NCI-H526 treated with DMSO at 0.1 percent for 48 hours (cell line): ENCODE measurements at places on chromosomes 12 and 14.

- DNase-seq = peak; percentile 76
Observed at GRCh38 chr12:48956279-48957140, 777 bp downstream of the ARF3 start.

- no peak for DNase-seq
Observed at GRCh38 chr12:53929527-53929926, 9.1 kb upstream of the HOXC13 start.

- DNase-seq = no peak
Observed at GRCh38 chr14:102079700-102079979, 7.2 kb downstream of the HSP90AA1 start.

- no peak for DNase-seq
Observed at GRCh38 chr12:65335021-65335714, 56.7 kb downstream of the MSRB3 start.

GRCh38 chr12:77813558-77813957, 17.1 kb upstream of the NAV3 start:
- DNase-seq = no peak

GRCh38 chr12:104687823-104688573, 231.2 kb downstream of the CHST11 start:
- DNase-seq = no peak

DNA sequence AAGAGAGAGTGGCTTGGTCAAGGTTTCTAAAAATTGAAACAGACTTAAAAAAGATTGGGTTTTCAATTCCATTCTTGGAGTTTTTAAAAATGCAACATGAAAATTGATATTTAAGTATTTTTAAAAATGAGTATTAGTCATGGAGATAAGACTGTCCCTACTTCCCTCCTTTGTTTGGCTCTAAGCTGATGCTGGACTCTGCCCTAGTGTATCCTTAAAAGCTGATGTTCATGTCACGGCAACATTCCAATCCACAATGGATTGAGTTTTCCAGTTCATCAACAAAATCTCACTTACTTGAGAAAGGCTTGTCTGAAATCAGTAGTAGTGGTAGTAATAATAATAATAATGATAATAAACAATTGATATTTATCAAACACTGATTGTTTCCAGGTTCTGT, 119.0 kb upstream of the SLC38A2 start:
- DNase-seq = no peak

- DNase-seq = peak; percentile 50
Observed at GRCh38 chr12:89051065-89051677, 301.1 kb downstream of the DUSP6 start.

- DNase-seq = no peak
Observed at GRCh38 chr14:71416392-71416791, 509.1 kb downstream of the PCNX1 start.

DNA sequence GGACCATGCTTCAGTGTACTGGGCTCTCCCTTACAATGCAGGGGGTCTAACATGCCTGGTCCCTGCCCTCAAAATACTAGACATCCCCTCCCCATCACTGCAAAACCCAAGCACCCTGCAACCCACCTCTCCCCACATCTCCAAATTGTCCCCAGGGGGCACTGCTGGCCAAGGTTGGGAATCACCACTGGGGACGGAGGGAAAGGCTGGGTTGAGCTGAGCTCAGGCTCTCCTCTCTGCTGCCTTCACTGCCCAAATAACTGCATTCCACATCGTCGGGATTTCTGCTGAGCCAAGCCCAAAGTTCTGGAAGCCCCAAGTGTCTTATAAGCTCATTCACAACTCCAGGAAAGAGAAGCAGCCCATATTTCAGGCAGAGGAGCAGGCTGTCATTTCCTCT, 69.6 kb downstream of the NT5DC3 start:
- no peak for DNase-seq

- DNase-seq = no peak
Observed at GRCh38 chr14:92568621-92569479, 55.3 kb downstream of the RIN3 start.
